G401 (cell line): ENCODE measurements at places on chromosomes 3 and 15. TPM values are rescaled to one million over a fixed set of nuclear protein-coding genes. Genes with fewer than 3 reads are reported as not detected.

The CD96 gene
- total RNA-seq, result not detected in 2 replicates

GRCh38 chr3:164673738-164674137, 404.6 kb downstream of the SI start:
- no peak for DNase-seq

DNA sequence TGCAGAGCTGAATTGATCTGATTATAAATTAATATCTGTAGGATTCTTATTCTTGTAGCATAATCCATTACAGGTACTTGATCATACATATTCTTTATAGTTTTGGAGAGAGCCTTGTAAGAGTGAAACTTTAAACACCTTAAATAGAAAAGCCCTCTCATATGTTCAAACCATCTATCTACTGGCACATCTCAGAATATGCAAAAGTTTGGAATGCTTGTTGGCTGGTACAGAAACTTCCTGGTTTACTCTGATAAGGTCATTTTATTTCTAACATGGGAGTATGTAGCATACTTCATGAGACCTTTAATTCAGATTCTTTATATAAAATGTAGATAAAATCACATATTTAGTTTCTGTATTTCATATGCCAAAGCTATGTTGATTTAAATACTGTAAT, 21.9 kb upstream of the SELENOT start:
- no peak for DNase-seq

DNA sequence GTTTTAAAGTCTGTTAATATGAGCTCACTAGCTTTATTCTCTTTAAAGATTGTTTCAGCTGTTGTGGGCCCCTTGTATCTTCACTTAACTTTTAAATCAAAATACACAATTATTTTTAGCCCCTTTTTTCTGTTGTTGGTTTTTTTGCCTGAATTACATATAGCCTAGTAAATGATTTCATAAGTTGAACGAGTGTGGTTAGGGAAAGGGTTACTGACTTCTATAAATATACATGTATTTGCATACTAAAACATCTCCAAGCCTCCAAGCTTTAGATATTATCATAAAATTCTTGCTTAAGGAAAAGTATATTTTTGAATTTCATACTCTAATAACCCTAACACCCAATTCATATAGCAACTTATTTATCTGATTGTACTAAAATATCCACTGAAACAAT, 73.2 kb upstream of the ARL6 start:
- DNase-seq, result no peak

- peak; percentile 47 for DNase-seq
These were observed 33.7 kb downstream of the RORA start for GRCh38 chr15:61195116-61196002.

GRCh38 chr15:62240121-62241096, 75.3 kb upstream of the C2CD4B start:
- DNase-seq, result no peak

DNA sequence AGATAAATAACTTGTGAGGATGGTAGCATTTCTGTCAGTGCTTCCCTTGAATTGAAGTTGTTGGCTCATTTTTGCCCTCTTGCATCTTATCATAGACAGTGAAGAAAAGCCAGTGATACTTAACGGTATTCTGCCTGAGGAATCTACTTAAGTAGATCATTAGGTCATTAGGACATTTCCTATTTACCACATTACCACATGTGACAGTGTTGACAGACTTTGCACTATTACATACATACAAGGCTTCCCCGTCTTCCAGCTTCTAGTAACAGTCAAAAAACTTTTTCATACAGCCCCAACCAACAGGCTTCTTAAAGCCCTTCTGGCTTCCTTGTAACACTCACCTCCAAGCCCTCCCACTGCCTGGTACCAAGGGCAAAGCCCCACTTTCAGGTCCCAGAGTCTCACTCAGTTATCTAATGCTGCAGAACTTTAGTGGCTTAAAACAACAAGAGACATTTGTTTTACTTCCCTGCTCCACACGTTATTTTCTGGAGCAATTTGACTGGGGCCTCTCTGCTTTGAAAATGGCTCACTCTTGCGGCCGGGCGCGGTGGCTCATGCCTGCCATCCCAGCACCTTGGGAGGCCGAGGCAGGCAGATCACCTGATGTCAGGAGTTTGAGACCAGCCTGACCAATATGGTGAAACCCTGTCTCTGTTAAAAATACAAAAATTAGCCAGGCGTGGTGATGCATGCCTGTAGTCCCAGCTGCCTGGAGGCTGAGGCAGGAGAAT, 40.0 kb downstream of the ASB7 start:
- DNase-seq, result no peak

DNA sequence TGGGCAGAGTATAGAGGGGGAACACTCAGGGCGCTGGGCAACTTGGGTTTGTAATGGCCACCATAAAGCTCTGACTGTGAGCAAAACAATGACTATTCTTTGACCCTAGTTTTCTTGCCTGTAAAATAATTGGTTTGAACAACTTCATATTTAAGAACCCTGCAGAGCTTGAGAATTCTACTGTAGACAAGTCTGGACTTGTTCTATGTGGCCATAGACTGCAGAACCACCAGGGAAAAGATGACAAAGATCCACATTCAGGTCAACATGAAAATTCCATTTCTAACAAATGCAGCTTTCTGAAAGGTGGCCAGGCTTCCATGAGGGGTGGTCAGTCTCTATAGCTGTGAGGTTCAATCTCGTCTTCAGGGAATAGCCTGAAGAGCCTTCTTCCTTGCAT, 239.4 kb upstream of the LRRN1 start:
- DNase-seq, result no peak

- DNase-seq, result peak; percentile 50
These were observed 119.7 kb downstream of the SNRK start for GRCh38 chr3:43405888-43406642.
